AG09319 (cell line): ENCODE measurements at places on chromosomes 6 and 20.

GRCh38 chr6:112665114-112665513 lies 318.0 kb downstream of the RFPL4B start:
- DNase-seq = no peak

- no peak for DNase-seq
Observed at GRCh38 chr6:25713824-25714223, 40.7 kb upstream of the SLC17A4 start.

DNA sequence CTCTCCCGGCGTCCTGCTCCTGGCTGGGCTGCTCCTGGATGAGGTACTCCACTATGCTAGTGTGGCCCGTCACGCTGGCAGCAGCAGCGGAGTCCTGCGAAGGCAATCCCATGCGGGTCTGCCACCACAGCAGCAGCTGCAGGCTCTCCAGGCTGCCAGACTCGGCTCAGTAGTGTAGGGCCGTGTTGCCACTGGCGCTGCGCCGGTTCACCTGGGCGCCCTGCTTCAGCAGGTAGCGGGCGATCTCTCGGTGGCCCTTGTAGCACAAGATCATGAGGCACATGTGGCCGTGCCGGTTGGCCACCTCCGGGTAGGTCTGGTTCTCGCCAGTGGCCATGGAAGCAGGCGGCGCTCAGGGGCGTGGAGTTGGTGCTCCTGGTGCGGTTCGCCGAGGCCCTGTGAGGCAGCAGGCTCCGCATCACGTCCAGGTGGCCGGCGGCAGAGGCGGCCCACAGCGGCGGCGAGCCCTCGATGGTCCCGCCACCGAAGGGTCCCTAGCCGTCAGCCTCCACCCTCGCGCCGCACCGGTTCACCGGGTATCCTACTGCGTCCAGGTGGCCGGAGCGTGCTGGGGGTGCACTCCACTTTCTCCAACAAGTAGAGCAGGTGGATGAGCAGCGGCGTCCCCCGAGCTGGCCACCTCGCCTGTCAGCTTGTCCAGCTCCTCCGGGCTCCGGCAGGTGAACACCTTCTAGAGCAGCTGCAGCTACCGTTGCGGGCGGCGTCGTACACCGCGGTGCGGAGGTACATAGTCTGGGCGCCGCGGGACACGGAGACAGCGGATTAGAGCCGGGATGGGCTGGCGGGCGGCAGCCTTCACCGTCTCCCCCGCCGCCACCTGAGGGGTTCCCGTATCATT lies 19.8 kb downstream of the RFPL4B start:
- no peak for DNase-seq

GRCh38 chr6:28371706-28372451 lies 22.1 kb downstream of the ZKSCAN3 start:
- no peak for DNase-seq

GRCh38 chr6:111788379-111789276 lies 84.6 kb downstream of the FYN start:
- no peak for DNase-seq

- no peak for DNase-seq
Observed at GRCh38 chr6:12408752-12409151, 118.6 kb downstream of the EDN1 start.

GRCh38 chr20:48190757-48191156 lies 405.5 kb upstream of the SULF2 start:
- DNase-seq = no peak

GRCh38 chr6:158322724-158323560 lies 10.7 kb downstream of the TULP4 start:
- DNase-seq = peak; percentile 16
